ENCODE measurements at places on chromosomes 3 and 15. TPM values are rescaled to one million over a fixed set of nuclear protein-coding genes. Genes with fewer than 3 reads are reported as not detected.

GRCh38 chr15:40454904-40455391 is 14.2 kb downstream of the BAHD1 start:
- peak; percentile 93 for DNase-seq

DNA sequence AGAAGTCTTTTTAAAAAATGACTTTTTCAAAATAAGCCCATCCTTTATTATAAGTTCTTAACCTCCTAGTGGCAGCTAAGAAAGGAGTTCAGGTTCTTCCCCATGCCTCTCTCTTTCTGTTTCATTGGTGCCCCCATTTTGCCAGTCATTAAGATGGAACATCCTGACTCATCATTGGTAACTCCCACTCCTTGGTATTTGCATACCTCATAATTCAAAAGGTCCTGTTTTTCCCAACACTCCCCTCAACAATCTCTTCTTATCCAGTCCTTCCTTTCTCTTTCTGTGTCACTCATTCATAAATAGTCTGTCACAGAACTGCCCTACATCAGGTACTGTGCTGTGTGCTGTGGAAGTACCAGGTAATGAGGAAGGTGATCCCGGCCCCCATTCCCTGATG is 394.0 kb downstream of the FOXP1 start:
- DNase-seq: peak; percentile 59

- DNase-seq: no peak
Measured at GRCh38 chr3:100407977-100408532, 6.7 kb downstream of the LNP1 start.

Gene IL20RB
- total RNA-seq: 1.8 TPM

DNA sequence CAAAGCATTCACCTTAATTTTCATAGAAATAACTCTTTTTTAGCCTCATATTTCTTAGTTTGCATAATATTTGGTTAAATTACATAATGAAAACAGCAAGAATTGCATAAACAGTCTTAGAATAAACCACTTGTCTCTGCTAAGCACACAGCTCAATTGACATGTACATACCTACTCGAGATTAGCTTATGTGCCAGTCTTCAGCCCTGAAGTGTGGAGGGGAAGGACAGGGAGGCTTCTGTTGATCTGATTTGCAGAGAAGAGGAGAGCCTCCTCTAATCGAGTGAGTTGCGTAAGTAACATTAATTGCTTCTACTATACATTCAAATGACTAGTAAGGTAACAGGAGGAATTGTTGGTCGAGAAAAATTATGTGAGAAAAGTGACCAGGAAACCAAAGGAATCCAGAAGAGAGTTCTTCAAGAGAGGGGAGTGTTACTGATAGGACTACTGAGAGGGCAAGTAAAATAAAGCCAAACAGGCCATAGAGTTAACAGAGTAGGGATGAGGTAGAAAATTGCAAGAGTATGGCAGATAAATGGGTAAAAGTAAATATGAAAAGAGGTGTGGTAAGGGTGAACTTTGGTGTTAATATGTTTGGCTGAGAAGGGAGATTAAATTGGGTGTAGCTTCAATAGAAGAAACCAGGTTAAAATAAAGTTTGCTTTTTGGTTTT is 7.1 kb upstream of the GOLIM4 start:
- DNase-seq: no peak

Gene SMCO1
- total RNA-seq: not detected

GRCh38 chr3:178205740-178206139 is 330.5 kb upstream of the KCNMB2 start:
- DNase-seq: no peak

Gene ALDH1L1
- total RNA-seq: not detected

Gene SCN11A
- under 0.01 TPM for total RNA-seq

Gene FBXO40
- total RNA-seq: not detected

DNA sequence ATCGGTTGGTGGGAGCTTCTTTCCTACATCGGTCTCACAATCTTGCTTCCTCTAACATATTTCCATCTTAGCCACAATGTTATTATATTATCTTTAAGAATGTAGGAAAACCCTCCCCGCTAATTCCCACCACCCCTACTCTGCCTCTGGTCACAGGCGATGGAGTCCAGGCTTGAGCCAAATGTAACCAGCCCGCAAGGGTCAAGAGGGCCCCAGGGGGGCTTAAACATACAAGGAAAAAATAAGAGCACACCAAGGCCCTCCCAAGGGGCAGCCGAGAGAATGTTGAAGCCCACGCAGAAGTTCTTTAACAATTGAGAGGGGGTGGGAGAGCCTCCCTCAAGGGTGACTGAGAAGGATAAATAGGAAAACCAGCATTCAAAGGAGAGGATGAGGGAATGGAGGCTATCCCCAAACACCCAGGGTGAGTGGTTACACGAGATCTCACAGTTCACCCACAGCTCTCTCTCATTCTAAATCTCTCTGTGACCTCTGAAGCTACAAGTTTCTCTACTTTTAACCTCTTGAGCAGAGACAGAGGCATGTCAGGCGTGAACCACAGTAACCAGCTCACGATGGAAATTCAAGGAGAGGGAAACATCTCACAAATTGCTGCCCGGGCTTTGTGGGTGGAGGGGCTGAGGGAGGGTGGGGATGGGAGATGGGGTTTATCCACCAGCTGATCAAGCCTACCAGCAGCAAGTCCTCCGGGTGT is 31.4 kb upstream of the UACA start:
- DNase-seq: peak; percentile 87

DNA sequence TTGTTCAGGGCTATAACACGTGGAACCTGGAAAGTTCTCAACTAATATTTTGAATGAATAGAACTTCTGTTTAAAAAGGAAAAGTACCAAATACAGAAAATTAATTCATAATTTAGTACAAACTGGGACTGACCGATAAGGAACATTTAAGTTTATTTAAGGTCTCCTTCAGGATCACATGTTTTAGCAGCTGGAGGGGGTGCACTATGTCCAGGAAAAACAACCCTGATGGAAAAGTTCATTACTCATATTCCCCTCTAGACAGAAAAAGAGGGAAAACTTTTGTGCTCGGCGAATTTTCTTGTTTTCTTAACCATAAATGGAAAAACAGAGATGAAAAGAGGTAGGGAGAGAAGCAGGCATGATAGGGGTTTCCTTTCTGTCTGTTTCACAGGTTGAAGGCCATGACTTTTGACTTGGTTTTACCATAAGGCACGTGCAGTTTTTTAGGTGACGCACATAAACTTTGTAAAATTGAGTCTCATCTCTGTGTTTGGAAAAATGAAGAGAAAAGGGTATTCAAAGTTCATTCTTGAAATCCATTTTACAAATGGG is 26.5 kb downstream of the FRMD4B start:
- no peak for DNase-seq

GRCh38 chr3:25781758-25782594 is 1.3 kb downstream of the NGLY1 start:
- no peak for DNase-seq

DNA sequence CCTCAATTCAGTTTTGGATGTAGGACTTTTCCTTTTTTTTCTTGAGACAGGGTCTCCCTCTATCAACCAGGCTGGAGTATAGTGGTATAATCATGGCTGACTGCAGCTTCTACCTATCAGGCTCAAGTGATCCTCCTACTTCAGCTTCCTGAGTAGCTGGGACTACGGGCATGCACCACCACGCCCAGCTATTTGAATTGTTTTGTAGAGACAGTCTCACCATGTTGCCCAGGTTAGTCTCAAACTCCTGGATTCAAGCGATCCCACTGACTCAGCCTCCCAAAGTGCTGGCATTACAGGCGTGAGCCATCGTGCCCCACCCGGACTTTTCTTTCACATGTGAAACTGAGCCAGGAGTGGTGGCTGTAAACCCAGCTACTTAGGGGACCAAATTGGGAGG is 3.5 kb downstream of the RNU5B-1 start:
- no peak for DNase-seq

- no peak for DNase-seq
Measured at GRCh38 chr3:142839831-142840230, 49.1 kb downstream of the PCOLCE2 start.

GRCh38 chr3:66312039-66312438 is 91.2 kb downstream of the SLC25A26 start:
- no peak for DNase-seq

- DNase-seq: peak; percentile 89
Measured at GRCh38 chr3:52277972-52278509, 408 bp downstream of the WDR82 start.

- DNase-seq: peak; percentile 29
Measured at GRCh38 chr15:42060477-42060763, 33.9 kb downstream of the PLA2G4D start.

DNA sequence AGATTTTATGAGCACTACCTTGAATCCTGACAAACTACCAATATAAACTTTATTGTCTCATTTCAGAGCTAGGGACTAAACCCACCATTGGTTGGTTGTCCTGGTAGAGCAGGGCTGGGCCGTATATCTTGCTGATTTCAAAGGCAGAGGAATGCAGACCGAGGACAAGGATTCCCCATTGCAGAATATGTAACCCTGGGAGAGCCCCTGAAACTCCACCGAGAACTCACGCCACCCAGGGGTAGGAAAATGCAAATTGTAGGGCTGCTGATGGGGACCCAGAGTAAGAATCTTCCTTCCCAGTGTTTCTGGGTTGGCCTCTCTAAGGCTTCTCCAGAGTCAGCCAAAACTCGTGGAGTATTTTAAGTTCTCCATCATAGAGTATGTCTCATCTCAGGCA is 235.3 kb downstream of the ABHD5 start:
- no peak for DNase-seq

DNA sequence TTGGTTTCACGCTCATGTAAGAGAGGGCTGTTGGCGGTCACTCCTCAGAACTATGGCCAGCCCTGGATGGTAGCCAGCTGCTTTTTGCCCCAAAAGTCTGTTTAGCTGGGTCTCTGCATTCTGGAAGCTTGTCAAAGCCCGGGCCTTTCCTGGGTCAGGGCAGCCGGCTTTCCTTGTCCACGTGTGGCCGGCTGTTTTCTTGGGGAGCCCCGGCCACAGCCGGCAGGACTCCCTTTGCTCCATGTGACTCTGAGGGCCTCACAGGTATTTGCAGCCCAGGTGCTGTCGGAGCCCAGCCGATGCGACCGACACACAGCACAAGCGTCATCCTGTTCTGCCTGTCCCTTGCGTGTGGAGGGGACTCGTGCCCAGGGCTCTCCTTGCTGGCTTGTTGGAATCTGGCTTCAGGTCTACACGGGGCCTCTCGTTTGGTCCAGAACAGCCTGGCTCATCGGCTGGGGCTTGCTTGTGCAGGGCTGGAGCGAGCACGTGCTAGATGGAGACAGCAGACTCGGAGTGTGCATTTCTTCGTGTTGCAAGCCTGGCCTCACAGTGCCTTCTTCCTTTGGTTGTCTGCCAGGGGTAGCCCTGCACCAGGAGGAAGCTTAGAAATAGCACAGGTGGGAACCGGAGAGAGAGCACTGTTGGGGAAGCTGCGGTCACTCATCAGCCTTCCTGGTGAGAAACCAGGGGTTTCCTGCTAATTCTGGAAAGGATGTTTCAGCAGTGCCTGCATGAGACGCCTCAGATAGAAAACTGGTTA is 51.5 kb downstream of the PGPEP1L start:
- no peak for DNase-seq

- no peak for DNase-seq
Measured at GRCh38 chr3:72077473-72078259, 292.7 kb upstream of the PROK2 start.

- no peak for DNase-seq
Measured at GRCh38 chr3:136682740-136683312, 69.4 kb downstream of the STAG1 start.

GRCh38 chr3:104939196-104939595 is 427.5 kb upstream of the ALCAM start:
- DNase-seq: peak; percentile 29

Gene FBLN2
- total RNA-seq: 54.6 TPM

Gene TTBK2
- 15.2 TPM for total RNA-seq

DNA sequence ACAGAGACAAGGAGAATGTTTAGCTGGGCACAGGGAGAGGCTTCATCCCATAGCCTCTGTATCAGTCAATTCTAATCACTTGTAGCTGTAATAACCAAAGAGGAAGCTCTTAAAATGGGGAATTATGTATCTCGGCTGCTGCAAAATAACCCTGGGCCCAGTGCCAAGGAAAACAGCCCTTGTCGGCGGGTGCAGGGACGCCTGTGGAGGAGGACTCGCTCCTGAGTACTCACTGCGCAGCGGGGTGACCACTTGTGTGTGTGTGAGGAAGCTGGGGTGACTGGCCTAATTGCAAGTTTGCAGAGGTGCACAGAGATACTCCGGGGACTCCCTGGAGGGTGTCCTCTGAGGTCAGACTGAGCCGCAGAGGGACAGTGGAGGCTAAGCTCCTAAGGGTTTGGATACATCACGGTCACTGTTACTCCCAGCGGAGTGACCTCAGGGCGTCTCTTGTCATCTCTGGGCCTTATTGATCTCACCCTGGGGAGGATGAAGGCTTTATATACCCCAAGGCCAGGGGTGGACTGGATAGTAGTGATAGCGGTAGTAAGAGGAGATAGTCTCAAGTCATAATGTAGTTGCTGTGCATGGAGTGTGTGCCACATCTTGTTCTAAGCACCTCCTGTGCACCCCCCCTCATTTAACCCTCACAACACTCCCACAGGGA is 37.2 kb downstream of the SLC6A6 start:
- DNase-seq: peak; percentile 87

DNA sequence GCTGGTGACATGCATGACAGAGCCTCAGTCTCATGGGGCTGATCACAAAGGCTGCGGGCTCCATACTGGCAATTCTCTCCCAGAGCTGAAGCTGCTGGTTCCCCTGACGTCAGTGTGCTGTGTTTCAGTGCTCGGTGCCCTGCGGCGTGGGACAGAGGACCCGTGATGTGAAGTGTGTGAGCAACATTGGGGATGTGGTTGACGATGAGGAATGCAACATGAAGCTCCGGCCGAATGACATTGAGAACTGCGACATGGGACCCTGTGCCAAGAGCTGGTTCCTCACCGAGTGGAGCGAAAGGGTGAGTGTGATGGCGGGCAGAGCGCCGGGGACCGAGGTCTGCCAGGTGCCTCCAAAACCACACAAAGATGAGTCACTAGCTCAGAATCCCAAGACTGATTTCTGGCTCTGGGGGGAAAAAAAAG is 62.0 kb upstream of the NR2E3 start:
- no peak for DNase-seq

DNA sequence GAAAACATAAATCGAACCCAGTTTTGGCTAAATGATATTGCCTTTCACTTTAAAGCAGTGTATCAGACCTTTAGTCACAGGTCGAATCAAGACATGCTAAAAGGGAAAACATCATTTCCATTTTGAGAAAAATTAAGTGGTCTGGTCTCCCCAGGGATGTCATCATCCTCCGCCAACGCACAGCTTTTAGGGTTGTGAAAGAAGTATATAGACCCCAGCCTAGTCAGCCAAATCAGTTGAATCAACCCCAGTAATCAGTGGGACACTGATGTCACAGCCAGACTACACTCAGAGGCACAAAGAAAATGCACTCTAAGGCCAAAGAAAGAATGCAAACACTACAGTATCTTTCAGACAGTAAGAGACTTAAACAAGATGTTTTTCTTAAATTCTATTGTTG is 187.4 kb downstream of the ZIC4 start:
- no peak for DNase-seq

GRCh38 chr3:11641316-11641682 is 2.4 kb downstream of the VGLL4 start:
- peak; percentile 11 for DNase-seq

GRCh38 chr15:61420546-61420945 is 191.4 kb upstream of the RORA start:
- no peak for DNase-seq

GRCh38 chr3:44648564-44649229 is at the start of gene ZNF35:
Gene ZNF35, plus strand, starts transcription at chr3:44648732. Its CDS starts 2,336 bp downstream, at chr3:44651068.
- peak; percentile 97 for DNase-seq
